ENCODE measurements at places on chromosomes 4 and X. TPM values are rescaled to one million over a fixed set of nuclear protein-coding genes. Genes with fewer than 3 reads are reported as not detected.

DNA sequence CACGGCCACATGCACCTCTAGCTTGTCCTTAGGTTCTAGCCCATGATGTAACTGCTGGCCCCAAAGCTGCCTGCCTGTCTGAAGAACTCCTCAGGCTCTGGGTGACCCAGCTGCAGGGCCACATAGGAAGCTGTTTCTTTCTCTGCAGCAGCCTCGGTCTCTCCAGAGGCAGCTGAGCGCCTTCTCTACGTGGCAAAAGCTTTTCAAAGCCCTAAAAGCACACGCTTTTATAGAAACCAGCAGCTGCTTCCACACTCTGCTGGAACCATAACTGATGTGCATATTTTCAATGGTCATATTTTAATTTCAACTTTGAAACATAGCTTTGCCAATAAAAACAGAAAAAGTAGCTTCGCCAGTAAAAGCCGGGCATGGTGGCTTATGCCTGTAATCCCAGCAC lies 37.4 kb downstream of the FAM53A start:
- H3K4me3 ChIP-seq, result no peak overlapping the region
- peaks cover 23% of the 10 kb centered on the region for H3K4me1 ChIP-seq
- H3K36me3 ChIP-seq, result no peaks in the 10 kb centered on the region
- H3K27ac ChIP-seq, result no peak overlapping the region
- no peak for DNase-seq
- peaks cover 62% of the 10 kb centered on the region for H3K27me3 ChIP-seq

GRCh38 chr4:118171381-118171780 lies 137.1 kb downstream of the NDST3 start:
- H3K4me3 ChIP-seq, result no peak overlapping the region
- no peaks in the 10 kb centered on the region for H3K36me3 ChIP-seq
- DNase-seq, result no peak
- no peaks in the 10 kb centered on the region for H3K4me1 ChIP-seq

GRCh38 chr4:25993395-25994185 lies 79.6 kb downstream of the SMIM20 start:
- no peaks in the 10 kb centered on the region for H3K4me1 ChIP-seq
- peak; percentile 45 for DNase-seq
- H3K36me3 ChIP-seq, result no peaks in the 10 kb centered on the region
- no peak overlapping the region for H3K4me3 ChIP-seq

DNA sequence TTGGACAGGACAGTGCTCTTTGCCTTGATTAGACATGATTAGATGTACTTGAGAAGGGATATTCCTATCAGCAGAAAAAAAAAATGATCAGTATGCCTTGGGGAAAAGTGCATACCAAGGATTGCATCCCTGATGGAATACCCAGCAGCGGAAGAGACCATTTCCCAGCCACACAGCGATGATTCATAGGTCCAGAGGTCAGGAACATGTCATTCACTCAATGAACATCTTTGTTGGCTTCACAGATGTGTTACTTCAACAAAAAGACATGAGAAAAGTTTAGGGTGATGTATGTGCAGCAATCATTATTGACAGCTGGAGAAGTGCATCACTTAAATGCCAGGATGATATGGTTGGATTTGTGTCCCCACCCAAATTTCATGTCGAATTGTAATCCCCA lies 293.5 kb downstream of the ZNF674 start:
- no peaks in the 10 kb centered on the region for H3K36me3 ChIP-seq
- no peak for DNase-seq
- H3K4me1 ChIP-seq, result no peaks in the 10 kb centered on the region
- H3K4me3 ChIP-seq, result no peak overlapping the region
- H3K27me3 ChIP-seq, result no peaks in the 10 kb centered on the region
- H3K27ac ChIP-seq, result no peak overlapping the region

DNA sequence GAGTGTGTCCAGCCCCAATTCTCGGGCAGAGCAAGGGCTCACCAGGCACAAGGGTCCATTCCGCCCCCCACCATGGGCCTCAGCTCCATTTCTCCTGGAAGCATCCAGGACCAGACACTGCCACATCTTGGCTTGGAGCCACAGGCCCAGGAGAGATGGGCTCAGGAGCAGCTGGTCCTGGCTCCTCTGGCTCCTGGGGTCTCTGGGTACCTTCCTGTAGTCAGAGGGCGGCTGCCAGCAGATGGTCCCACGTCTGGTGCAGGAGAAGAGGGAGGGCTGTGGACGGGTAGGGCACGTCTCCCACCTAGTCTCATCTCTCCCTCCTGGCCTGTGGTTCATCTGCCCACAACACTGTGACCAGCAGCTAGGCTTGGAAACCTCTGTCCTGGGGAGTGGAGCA lies 8.0 kb downstream of the ATP2B3 start:
- peaks cover 25% of the 10 kb centered on the region for H3K27me3 ChIP-seq
- DNase-seq, result no peak
- H3K4me3 ChIP-seq, result no peak overlapping the region
- H3K36me3 ChIP-seq, result no peaks in the 10 kb centered on the region
- no peak overlapping the region for H3K27ac ChIP-seq
- H3K4me1 ChIP-seq, result no peaks in the 10 kb centered on the region

GRCh38 chrX:149453030-149453429 lies 52.1 kb downstream of the IDS start:
- H3K27ac ChIP-seq, result no peak overlapping the region
- no peaks in the 10 kb centered on the region for H3K27me3 ChIP-seq
- no peaks in the 10 kb centered on the region for H3K36me3 ChIP-seq
- no peak for DNase-seq
- no peaks in the 10 kb centered on the region for H3K4me1 ChIP-seq
- H3K4me3 ChIP-seq, result no peak overlapping the region

GRCh38 chrX:26411045-26411444 lies 195.1 kb downstream of the MAGEB5 start:
- no peaks in the 10 kb centered on the region for H3K4me1 ChIP-seq
- no peaks in the 10 kb centered on the region for H3K27me3 ChIP-seq
- H3K27ac ChIP-seq, result no peak overlapping the region
- no peak overlapping the region for H3K4me3 ChIP-seq
- DNase-seq, result no peak

- H3K27ac ChIP-seq, result no peak overlapping the region
- H3K4me1 ChIP-seq, result no peaks in the 10 kb centered on the region
- H3K36me3 ChIP-seq, result no peaks in the 10 kb centered on the region
- H3K27me3 ChIP-seq, result no peaks in the 10 kb centered on the region
- H3K4me3 ChIP-seq, result no peak overlapping the region
These were observed 6.0 kb upstream of the NEXMIF start for GRCh38 chrX:74931214-74931613.

DNA sequence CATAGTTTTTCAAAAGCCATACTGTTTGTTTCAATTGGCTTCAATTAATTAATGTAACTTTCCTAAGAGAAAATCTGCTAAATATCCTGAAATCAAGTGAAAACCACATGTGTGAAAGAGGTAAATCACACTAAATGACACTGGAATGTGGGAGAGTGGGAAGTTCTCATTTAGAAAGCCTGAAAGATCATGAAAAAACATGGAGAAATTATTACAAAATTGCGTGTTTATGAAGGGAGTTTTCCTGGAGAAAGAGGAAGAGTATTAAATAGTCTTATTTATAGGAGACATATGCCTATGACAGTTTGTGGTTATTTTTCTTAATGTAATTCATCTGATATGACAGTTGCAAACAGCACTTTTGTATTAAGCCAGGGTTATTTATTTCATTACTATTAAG lies 183.7 kb downstream of the DKK2 start:
- H3K4me1 ChIP-seq, result no peaks in the 10 kb centered on the region
- no peak for DNase-seq
- no peaks in the 10 kb centered on the region for H3K36me3 ChIP-seq

GRCh38 chrX:67543818-67544217 lies at the start of gene AR:
Gene AR (plus strand): TSS chrX:67544021. CDS start chrX:67545147, 1,126 bp downstream.
- H3K27ac ChIP-seq, result no peak within 1 kb of the TSS
- H3K36me3 ChIP-seq, result no peaks in the 10 kb centered on the region
- H3K4me1 ChIP-seq, result no peaks in the 10 kb centered on the region
- H3K27me3 ChIP-seq, result peaks cover 8% of the 10 kb centered on the region

DNA sequence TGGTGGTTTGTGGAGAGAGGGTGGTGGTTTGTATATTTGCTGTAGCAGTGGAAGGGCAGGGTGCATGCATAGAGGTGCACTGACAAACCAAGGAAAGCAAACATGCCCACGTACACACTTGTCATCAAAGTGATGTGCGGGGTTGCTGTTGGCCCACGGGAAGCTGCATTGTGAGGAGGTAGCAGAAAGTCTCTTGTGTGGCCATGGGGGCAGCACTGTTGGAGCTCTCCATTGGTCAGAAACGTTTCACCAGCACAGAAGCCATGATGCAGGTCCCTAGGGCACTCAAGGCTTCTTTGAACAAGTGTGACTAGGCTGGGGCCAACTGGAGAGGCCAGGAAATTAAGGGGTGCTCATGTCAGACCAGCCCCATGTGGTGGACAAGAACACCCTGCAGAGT lies 174.8 kb upstream of the KLF8 start:
- no peaks in the 10 kb centered on the region for H3K4me1 ChIP-seq
- H3K4me3 ChIP-seq, result no peak overlapping the region
- H3K36me3 ChIP-seq, result no peaks in the 10 kb centered on the region
- no peak overlapping the region for H3K27ac ChIP-seq
- no peak for DNase-seq

DNA sequence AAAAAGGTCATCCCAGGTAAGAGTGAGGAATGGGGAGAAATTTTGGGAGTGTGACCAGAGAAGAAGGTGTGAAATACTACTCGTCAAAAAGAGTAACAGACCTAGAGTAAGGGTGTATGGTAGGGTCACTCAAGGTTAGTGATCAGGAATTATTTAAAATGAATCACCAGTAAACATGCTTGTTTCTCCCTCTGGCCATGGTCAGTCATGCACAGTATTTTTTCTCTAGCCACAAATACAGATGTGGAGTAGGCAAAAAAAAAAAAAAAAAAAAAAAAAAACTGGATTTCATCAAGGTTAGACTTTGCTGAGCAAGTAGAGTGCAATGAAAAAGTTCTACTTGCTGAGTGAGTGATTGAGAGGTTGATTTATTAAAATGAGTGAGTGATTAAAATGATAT lies 34.2 kb upstream of the SLIT2 start:
- H3K27me3 ChIP-seq, result no peaks in the 10 kb centered on the region
- H3K36me3 ChIP-seq, result no peaks in the 10 kb centered on the region
- DNase-seq, result no peak
- H3K4me3 ChIP-seq, result no peak overlapping the region
- no peaks in the 10 kb centered on the region for H3K4me1 ChIP-seq

DNA sequence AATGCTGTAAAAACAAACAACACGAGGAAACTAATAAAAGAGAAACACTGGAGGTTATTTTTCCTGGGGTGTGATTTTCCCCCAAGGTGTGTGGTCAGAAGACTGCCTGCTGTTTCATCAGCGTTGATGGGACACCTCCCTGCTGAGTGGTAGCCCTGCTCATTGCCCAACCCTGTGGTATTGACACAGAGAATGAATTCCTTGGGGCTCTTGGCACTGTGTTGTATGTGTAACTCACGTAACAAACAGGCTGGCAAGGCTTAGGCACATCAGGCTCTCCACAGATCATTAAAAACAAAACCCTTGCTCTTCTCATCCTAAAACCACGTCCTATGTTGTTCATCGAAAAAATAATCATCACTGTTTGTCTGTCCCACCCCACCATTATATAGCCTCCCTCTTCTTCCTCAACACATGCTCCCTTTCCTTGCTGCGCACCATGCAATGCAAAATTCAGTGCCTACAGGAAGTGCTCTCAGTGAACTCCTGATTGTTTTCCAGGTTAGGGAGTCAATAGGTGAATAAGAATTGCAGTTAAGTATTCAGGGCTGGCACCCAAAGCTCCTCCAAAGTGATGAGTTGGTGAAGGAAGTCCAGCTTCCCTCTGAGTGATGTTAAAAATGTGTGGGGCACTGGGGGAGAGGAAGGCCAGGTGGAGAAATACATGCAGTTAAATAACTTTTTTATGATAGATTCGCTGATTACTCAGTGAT lies 11.4 kb upstream of the PUDP start:
- no peaks in the 10 kb centered on the region for H3K27me3 ChIP-seq
- no peaks in the 10 kb centered on the region for H3K36me3 ChIP-seq
- no peak overlapping the region for H3K4me3 ChIP-seq
- no peaks in the 10 kb centered on the region for H3K4me1 ChIP-seq

DNA sequence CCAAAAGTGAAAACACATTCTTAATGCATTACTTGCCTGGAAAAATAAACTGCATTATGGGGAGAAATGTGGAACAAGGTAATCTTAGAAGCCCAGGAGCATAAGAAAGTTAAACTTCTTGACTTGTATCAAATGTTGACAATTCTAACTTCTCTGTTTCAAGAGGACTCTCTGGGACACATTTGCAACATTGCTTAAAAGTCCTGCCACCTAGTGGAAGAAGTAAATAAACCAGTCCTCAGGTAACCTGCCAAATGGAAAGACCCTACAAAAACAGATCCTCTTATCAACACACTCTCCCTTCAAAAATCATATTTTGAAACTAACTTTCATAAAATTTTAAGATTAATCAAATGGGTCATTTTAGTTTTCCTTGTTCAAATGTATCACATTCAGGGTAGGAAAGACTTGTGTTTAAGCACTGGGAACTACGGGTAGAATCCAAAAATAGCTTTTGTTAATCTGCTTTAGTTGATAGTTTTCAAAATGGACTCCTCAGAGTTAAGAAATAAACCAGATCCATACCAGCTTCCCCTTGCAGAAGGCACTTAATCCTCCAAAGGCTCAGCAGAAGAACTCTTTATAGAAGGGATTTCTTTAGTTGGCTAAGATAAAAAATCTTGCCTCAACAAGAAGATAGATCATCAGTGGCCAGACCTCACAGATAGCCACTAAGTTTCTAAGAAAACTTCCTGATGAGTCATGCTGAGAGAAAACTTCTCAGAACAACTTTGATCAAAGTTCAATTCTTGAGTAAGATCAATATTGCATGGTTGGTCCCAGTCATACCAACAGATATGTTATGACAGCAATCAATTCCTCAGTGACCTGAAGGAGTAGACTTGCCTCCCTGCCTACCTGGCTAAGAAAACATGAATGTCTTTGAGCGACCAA lies 141.7 kb downstream of the HHIP start:
- no peaks in the 10 kb centered on the region for H3K36me3 ChIP-seq
- no peak overlapping the region for H3K4me3 ChIP-seq
- DNase-seq, result peak; percentile 22
- H3K27me3 ChIP-seq, result no peaks in the 10 kb centered on the region
- no peak overlapping the region for H3K27ac ChIP-seq

DNA sequence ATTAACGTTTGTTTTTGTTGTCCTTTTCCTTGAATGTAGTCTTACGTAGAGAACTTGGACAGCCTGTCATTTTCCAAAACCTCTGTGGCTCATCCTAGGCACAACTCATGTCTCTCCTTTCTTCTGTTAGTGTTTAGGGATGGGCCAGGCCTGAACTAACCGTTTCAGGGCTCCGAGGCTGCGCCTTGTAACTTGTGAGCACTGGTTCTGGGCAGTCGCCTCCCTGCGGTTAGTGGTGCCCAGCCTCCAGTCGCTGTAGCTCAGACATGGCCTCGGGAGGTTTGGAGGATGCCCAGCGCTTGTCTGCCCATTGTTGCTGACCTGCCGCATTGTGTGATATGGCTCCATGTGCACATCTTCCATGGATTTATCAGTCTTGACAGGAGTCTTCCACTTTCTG lies 32.8 kb downstream of the TMEM131L start:
- no peak for DNase-seq
- no peak overlapping the region for H3K4me3 ChIP-seq
- H3K27me3 ChIP-seq, result no peaks in the 10 kb centered on the region
- H3K36me3 ChIP-seq, result peaks cover 4% of the 10 kb centered on the region
- H3K27ac ChIP-seq, result no peak overlapping the region

GRCh38 chr4:55075376-55075775 lies 50.0 kb downstream of the KDR start:
- no peak overlapping the region for H3K27ac ChIP-seq
- no peak for DNase-seq
- no peaks in the 10 kb centered on the region for H3K36me3 ChIP-seq
- H3K4me1 ChIP-seq, result no peaks in the 10 kb centered on the region
- no peak overlapping the region for H3K4me3 ChIP-seq
- H3K27me3 ChIP-seq, result peaks cover 15% of the 10 kb centered on the region

The SH2D1A gene
- 0.12 TPM for polyA plus RNA-seq

The SATL1 gene
- 0.05 TPM for polyA plus RNA-seq

The CXCL6 gene
- polyA plus RNA-seq, result not detected

The EIF1AX gene
- 67.2 TPM for polyA plus RNA-seq

The IGSF1 gene
- polyA plus RNA-seq, result 1.0 TPM

The ZDHHC15 gene
- polyA plus RNA-seq, result 0.04 TPM
